ENCODE measurements at places on chromosomes 12 and 14.

GRCh38 chr12:49524660-49525324 is 14.0 kb upstream of the KCNH3 start:
- DNase-seq, result no peak

- DNase-seq, result no peak
These were observed 8.6 kb downstream of the RAB5B start for GRCh38 chr12:55982319-55982936.

DNA sequence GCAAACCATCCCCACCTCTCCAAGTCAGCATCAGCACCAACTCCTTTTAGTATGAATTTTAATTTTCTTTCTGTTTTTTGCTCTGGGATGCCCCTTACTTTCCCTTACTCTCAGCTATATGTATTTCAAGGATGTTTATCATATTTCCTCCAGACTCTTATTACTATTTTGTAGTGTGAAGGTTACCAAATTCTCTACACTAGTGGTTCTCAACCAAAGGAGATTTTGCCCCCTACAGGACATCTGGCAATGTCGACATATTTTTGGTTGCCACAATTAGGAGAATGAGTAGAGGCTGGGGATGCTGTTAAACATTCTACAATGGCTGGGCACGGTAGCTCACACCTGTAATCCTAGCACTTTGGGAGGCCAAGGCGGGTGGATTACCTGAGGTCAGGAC is 29.1 kb upstream of the SOS2 start:
- no peak for DNase-seq

GRCh38 chr12:114688256-114688845 is 4.4 kb upstream of the TBX3 start:
- no peak for DNase-seq

GRCh38 chr14:96057738-96058137 is 18.6 kb downstream of the C14orf132 start:
- no peak for DNase-seq
